ENCODE measurements at places on chromosomes 12 and 14.

- no peak for DNase-seq
Observed at GRCh38 chr12:103268831-103269514, 226.8 kb downstream of the C12orf42 start.

- no peak for DNase-seq
Observed at GRCh38 chr12:71551529-71551928, 111.9 kb downstream of the LGR5 start.

DNA sequence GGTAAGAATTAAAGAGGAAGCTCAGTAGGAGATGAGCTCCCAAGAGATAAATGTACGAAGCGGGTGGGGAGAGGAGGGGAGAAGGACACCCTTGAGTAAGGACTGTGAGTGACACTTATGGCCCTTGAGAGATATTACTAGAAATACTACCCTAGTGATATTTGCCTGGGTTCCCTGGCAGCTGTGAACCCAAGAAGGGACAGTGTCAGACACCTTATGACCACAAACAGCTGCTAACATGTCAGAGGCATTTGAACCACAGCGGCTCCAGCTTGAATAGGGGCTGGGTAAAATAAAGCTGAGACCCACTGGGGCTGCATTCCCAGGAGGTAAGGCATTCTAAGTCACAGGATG is 19.6 kb upstream of the SLC6A12 start:
- DNase-seq, result no peak

GRCh38 chr12:110256780-110257431 is 24.1 kb upstream of the ATP2A2 start:
- DNase-seq, result no peak

- DNase-seq, result no peak
Observed at GRCh38 chr14:104546591-104547309, 32.8 kb upstream of the C14orf180 start.

GRCh38 chr12:5194306-5194705 is 150.6 kb downstream of the KCNA5 start:
- no peak for DNase-seq

DNA sequence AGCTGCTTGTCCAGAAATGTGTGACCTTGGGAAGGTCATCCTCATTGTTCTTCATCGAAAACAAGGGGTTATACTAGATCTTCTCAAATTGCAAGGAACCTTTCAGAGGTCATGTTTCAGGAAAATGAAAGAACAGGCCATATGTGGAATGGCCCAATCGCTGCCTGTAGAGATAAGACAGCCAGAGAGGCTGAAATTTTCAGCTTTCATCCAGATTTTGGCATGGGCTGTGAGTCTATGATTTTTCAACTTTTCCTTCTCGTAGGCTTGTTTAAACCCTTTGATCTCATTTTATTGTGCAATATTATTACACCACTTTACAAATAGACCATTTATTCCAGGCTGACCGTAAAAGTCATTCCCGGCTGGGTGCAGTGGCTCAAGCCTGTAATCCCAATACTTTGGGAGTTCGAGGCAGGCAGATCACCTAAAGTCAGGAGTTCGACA is 17.1 kb upstream of the ATXN2 start:
- no peak for DNase-seq

DNA sequence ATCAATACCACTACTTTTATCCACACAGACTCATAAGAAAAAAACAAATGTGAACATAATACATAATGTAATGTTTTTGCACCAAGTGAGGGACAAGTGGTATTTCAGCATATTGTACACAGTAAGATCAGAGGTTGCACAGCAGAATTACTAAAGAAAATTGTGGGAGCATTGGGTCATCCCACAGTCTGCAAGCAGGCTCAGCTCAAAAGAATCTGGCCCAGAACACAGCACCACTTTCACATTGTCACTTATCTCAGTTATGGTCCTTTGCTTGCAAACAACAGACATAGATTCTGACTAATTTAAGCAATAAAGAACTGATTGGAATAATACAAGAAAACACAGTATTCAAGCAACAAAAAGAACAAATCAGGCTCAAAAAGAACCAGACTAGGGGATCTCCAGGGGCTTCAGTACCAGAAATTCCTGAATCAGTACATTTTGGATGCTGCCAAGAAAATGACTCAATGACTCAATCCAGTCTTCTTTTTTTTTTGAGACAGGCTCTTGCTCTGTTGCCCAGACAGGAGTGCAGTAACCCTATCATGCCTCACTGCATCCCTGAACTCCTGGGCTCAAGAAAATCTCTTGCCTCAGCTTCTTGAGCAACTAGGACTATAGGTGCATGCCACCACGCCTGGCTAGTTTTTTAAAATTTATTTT is 42.9 kb upstream of the EEA1 start:
- DNase-seq, result no peak

- no peak for DNase-seq
Observed at GRCh38 chr12:48023386-48023785, 19.1 kb upstream of the COL2A1 start.

- DNase-seq, result no peak
Observed at GRCh38 chr12:10169104-10169503, 2.8 kb downstream of the OLR1 start.

GRCh38 chr14:89675590-89675989 is 258.6 kb upstream of the FOXN3 start:
- no peak for DNase-seq

GRCh38 chr14:78721756-78722480 is 551.7 kb downstream of the NRXN3 start:
- DNase-seq, result peak; percentile 28

DNA sequence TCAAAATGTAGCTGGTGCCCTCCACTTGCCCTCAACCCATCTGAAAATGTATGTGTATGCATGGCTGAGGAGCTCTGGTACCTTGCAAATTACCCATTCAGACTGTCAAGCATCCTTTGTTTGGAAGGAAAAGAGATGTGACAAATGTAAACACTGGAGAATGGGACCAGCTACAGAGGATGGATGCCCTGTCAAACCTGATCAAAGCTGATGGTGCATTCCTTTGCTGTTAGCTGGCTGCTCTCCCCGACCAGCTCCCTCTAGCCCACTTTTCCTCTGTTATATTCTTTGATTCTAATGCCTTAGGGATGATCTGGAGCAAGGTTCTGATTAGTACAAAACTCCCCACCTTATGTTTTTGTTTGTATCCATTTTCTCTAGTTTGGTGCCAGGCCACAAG is 310.3 kb downstream of the C12orf75 start:
- no peak for DNase-seq

GRCh38 chr12:112170971-112171596 is 45.7 kb downstream of the TRAFD1 start:
- DNase-seq, result no peak

DNA sequence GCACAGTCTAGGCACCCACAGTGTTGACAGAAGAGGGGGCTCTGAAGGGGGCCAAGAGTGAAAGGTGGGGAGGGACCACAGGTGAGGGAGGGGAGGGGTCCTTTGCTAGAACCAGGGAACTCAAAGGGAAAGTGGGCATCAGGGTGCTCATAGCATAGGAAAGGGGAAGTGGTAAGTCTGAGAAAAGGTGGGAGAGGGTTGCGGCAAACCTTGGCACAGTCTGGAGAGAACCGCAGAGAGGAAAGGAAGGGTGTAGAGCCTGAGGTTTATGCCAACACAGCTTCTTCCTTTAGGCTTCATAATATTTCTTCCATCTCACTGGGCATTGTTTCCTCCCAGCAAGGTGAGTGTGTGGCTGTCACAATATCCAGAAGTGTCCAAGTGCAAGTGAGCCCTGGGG is 11.5 kb upstream of the PLEK2 start:
- DNase-seq, result no peak

GRCh38 chr12:119479121-119479561 is 114.4 kb upstream of the TMEM233 start:
- DNase-seq, result no peak

GRCh38 chr12:104671409-104672095 is 214.8 kb downstream of the CHST11 start:
- no peak for DNase-seq

GRCh38 chr12:119341020-119341419 is 6.5 kb downstream of the CCDC60 start:
- no peak for DNase-seq

Measured in WERI-Rb-1 (cell line).